Kidney (tissue), 22 donors: ENCODE measurements at places on chromosomes 3 and 15. TPM values are rescaled to one million over a fixed set of nuclear protein-coding genes. Genes with fewer than 3 reads are reported as not detected.

The MINDY2 gene
- 31.7 TPM for total RNA-seq

The TF gene
- total RNA-seq = 1.4 TPM

The NEK10 gene
- total RNA-seq = 4.1 TPM

The TMCC1 gene
- 42.4 TPM for total RNA-seq

The SNURF gene
- total RNA-seq = 19.1 TPM

GRCh38 chr3:186779204-186779603, 4.2 kb upstream of the EIF4A2 start:
- no peaks in the 10 kb centered on the region for H3K4me1 ChIP-seq
- H3K27me3 ChIP-seq = no peaks in the 10 kb centered on the region
- no peak overlapping the region for H3K4me3 ChIP-seq
- DNase-seq = no peak
- no peak overlapping the region for H3K27ac ChIP-seq

DNA sequence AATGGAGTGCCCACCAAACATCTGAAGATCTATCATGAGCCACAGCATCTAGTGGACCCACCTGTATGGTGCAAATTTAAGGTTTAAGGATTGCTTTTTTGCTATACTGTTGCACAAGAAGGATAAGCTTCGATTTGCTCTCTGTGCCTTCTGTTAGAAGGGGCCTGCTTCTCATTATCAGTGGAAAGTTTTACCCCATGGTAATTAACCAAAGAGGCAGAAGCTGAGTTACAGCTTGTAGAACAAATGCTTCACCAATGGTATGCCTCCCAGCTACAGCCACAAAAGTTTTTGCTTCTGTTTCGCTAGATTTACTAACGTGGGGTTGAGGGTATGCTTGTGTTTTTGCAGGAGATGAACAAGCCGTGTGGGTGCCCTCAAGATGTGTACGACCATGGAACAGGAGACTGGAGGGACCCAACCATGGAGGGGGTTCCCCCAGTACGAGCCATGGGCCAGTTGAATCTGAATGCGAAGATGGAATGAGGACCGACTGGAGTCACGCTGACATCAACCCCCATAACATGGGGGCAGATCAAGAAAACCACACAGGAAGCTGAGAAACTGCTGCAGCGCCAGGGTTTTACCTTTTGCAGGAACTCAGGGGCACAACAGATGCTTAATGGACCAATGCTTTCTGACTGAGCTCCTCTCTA, 43.5 kb downstream of the ACAD9 start:
- H3K27ac ChIP-seq = no peak overlapping the region
- no peaks in the 10 kb centered on the region for H3K27me3 ChIP-seq
- no peak overlapping the region for H3K4me3 ChIP-seq
- DNase-seq = no peak
- H3K4me1 ChIP-seq = no peaks in the 10 kb centered on the region

GRCh38 chr15:99682455-99682854, 50.8 kb downstream of the LYSMD4 start:
- H3K27me3 ChIP-seq = no peaks in the 10 kb centered on the region
- no peak overlapping the region for H3K4me3 ChIP-seq
- no peaks in the 10 kb centered on the region for H3K4me1 ChIP-seq
- peaks cover 4% of the 10 kb centered on the region for H3K36me3 ChIP-seq

- no peaks in the 10 kb centered on the region for H3K4me1 ChIP-seq
- no peak for DNase-seq
- H3K27me3 ChIP-seq = peaks cover 34% of the 10 kb centered on the region
- peak overlapping the region; percentile 94 for H3K27ac ChIP-seq
- H3K4me3 ChIP-seq = peak overlapping the region; percentile 20
- no peaks in the 10 kb centered on the region for H3K36me3 ChIP-seq
These were observed 2.5 kb upstream of the MECOM start for GRCh38 chr3:169666076-169666375.

DNA sequence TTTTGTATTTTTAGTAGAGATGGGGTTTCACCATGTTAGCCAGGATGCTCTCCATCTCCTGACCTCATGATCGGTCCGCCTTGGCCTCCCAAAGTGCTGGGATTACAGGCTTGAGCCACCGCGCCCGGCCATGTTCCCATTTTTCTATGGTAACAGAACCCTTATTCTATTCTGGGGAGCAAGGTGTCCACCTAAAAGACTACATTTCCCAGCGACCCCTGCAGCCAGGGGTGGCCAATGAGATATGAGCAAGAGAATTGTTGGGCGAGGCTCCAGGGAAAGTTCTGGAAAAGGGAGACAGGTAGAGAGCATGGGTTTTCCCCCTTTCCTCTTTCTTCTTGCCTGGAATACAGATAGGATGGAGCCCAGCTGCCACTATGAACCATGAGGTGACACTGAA, 96.9 kb downstream of the LINGO1 start:
- H3K27me3 ChIP-seq = no peaks in the 10 kb centered on the region
- H3K36me3 ChIP-seq = no peaks in the 10 kb centered on the region
- H3K4me3 ChIP-seq = no peak overlapping the region
- DNase-seq = no peak
- H3K27ac ChIP-seq = no peak overlapping the region

DNA sequence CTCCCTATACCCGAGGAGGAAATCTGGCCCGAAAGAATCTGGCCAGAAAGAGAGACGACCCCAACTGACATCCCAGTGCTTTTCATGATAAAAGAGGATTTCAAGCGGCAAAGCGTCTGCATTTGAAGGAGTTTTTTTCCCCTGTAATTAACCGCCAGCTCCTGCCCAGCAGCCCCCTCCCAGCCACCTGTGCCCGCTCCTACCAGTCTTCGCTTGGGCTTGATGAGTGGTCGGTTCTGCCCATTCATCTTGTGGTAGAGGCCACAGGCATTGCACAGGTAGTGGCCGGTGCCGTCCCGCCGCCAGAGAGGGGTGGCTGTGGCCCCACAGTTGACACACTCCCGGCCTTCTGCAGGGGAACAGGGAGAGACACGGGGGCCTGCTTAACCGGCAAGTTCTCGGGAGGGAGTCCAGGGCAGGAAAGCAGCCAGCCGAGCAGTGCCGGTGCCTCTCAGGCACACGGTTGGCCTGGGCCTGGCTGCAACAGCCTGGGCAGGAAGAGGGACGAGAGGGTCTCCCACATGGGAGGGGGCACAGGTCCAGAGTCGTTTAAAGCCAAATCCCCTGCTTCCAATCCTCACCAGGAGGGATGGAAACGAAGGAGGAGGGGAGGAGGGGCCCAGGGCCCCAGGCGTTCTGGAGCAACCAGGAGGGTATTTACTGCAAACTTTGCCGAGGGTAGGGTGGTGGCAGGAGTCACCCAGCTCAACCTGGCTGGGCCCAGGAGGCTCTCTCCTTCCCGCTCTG, 9.2 kb downstream of the GATA2 start:
- H3K4me3 ChIP-seq = no peak overlapping the region
- DNase-seq = peak; percentile 62
- peaks cover 3% of the 10 kb centered on the region for H3K36me3 ChIP-seq
- H3K27me3 ChIP-seq = peaks cover 22% of the 10 kb centered on the region
- no peaks in the 10 kb centered on the region for H3K4me1 ChIP-seq

DNA sequence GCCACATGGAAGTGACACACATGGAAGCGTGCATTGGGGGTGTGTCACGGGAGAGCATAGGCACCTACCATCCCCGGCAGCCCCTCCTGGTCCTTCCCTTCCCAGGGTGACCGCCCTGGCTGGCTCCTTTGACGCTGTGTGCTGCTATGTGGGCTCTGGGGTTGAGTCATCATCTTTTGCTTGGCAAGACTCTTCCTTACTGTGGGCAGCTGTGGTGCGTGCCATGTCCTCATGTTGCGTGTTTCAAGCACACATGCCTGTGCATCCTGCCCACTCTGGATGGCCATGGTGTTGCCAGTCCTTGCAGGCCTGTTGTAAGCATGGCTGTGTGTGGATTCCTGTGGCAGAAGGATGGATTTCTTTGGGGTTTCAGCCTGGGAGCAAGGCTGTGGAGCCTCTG, 14.0 kb downstream of the PLXNA1 start:
- no peak for DNase-seq
- H3K27ac ChIP-seq = no peak overlapping the region
- no peaks in the 10 kb centered on the region for H3K4me1 ChIP-seq
- H3K27me3 ChIP-seq = no peaks in the 10 kb centered on the region

GRCh38 chr15:93235926-93236780, 147.1 kb upstream of the RGMA start:
- no peaks in the 10 kb centered on the region for H3K36me3 ChIP-seq
- H3K4me1 ChIP-seq = no peaks in the 10 kb centered on the region
- H3K4me3 ChIP-seq = no peak overlapping the region
- DNase-seq = no peak

- H3K27me3 ChIP-seq = no peaks in the 10 kb centered on the region
- H3K4me1 ChIP-seq = peaks cover 7% of the 10 kb centered on the region
- no peaks in the 10 kb centered on the region for H3K36me3 ChIP-seq
- peak overlapping the region; percentile 80 for H3K4me3 ChIP-seq
These were observed 587 bp downstream of the NPHP3 start for GRCh38 chr3:132721479-132722164.
